Fibroblast of skin of back (primary cell): ENCODE measurements at places on chromosomes 12 and 14.

- peak; percentile 91 for DNase-seq
Observed at GRCh38 chr12:123659996-123660727, 10.8 kb upstream of the TCTN2 start.

DNA sequence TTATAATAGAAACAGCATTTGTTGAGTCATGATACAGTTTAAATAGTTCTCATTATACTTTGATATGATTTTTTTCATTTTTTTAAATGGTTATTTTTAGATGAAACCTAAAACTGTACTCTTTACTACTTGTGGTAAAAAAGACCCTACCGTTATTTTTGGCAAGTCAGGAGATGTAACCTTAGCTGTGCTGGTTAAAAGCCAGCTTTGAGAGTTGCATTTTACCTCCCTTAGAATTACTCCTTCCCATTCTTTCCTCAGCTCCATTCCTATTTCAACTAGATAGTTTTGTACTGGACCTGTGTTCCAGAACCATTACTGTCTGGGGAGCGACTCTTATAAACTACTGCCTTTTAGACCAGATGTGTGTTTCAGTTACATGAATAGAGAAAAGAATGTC lies 92.0 kb downstream of the RAD51B start:
- DNase-seq = peak; percentile 8

GRCh38 chr12:82029936-82030335 lies 270.8 kb upstream of the PPFIA2 start:
- no peak for DNase-seq

GRCh38 chr12:59698600-59698999 lies 102.8 kb downstream of the SLC16A7 start:
- peak; percentile 34 for DNase-seq

- DNase-seq = peak; percentile 47
Observed at GRCh38 chr14:74905595-74906142, 17.4 kb downstream of the RPS6KL1 start.

- no peak for DNase-seq
Observed at GRCh38 chr14:63091394-63091996, 46.2 kb upstream of the KCNH5 start.

GRCh38 chr14:59254911-59255545 lies 66.6 kb downstream of the DAAM1 start:
- peak; percentile 72 for DNase-seq
